ENCODE measurements at places on chromosomes 11 and 22. TPM values are rescaled to one million over a fixed set of nuclear protein-coding genes. Genes with fewer than 3 reads are reported as not detected.
A peak's percentile ranks its signal among the peaks of the same experiment; 100 is the strongest.

GRCh38 chr22:24322522-24322921, 51.9 kb downstream of the SPECC1L start:
- no peak for DNase-seq

GRCh38 chr22:23179381-23180299, 669 bp upstream of the BCR start:
- DNase-seq, result peak; percentile 21

DNA sequence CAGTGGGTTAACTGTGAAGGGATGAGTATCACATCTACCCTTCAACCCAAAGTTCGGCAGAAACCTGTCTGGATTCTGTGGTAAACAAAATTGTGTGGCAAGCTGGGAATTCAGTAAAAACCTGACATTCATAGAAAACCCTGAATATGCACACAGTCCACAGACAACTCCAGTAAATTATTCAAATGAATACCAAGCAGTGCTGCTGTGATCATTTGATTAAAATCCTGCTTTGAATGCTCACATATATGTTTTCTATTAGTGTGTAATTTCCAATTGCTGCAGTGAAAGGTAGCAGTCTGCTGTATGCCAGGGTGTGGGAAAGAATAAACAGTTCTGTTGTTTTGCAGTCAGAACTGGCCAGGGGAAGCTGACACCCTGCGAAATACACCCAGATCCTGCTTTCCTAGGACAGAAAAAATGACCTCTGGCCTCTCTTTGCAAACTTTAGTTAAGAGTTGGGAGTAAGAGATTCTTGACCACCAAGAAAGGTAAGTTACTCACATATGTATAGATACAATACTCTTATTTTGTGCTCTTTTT, 217.8 kb downstream of the FAM76B start:
- DNase-seq, result no peak

GRCh38 chr22:31948002-31948401, 3.7 kb downstream of the YWHAH start:
- no peak for DNase-seq

DNA sequence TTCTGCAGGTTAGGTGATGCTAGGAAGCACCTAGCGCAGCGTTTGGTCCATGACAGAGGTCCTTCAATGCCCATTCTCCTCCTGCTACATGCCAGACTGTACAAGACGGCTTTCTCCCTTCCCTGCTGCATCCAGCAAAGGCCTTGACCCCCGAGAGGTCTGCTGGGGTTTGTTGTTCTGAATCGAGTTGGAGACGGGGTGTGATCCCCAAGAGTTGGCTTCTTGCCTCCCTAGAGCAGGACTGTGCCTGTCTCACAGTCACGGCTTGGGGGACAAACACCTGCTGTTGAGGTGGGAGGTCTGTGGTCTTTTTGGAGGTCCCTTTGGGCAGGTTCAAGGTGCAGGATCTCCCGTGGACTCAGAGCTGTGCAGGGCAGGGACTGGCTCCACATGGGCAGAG, 352.3 kb upstream of the B3GAT1 start:
- no peak for DNase-seq

- no peak for DNase-seq
These were observed 6.7 kb upstream of the CYTH4 start for GRCh38 chr22:37275622-37276021.

DNA sequence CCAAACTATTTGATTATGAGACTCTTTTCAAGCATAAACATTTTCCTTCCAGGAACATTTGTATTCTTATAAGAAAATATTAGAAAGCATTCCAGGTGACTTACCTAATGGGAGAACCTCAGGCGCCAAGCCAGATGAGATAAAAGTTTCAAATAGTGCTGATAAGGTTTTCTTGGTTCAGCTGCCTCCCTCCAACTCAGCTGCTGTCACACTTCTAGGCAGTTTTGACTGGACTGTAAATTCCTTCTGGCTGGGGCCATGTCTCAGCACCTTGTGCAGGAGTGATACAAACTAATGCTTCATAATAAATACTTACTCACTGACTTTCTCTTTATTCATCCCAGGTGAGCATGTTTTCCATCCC, 131.1 kb downstream of the MED15 start:
- no peak for DNase-seq

- DNase-seq, result peak; percentile 30
These were observed 75.3 kb downstream of the APIP start for GRCh38 chr11:34840736-34841386.

- DNase-seq, result peak; percentile 20
These were observed 43.2 kb upstream of the VPREB1 start for GRCh38 chr22:22201185-22201929.

DNA sequence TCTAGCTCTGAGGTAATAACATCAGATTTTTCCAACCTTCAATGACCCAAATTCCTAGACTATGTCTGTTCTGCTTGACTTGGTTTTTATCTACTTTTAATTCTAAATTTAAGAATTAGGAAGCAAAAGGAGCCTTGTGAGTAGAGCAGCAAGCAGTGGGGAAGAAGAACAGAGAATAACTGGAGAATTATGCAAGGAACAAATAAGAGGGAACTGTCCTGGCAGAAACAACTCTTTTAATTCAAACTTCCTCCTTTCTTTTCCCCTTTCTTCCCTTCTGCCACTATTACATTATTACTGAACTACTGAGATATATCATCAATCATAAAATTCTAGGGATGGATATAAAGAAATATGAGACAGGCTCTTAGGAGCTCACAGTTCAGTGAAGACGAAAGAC, 276.1 kb downstream of the SBF2 start:
- DNase-seq, result no peak

DNA sequence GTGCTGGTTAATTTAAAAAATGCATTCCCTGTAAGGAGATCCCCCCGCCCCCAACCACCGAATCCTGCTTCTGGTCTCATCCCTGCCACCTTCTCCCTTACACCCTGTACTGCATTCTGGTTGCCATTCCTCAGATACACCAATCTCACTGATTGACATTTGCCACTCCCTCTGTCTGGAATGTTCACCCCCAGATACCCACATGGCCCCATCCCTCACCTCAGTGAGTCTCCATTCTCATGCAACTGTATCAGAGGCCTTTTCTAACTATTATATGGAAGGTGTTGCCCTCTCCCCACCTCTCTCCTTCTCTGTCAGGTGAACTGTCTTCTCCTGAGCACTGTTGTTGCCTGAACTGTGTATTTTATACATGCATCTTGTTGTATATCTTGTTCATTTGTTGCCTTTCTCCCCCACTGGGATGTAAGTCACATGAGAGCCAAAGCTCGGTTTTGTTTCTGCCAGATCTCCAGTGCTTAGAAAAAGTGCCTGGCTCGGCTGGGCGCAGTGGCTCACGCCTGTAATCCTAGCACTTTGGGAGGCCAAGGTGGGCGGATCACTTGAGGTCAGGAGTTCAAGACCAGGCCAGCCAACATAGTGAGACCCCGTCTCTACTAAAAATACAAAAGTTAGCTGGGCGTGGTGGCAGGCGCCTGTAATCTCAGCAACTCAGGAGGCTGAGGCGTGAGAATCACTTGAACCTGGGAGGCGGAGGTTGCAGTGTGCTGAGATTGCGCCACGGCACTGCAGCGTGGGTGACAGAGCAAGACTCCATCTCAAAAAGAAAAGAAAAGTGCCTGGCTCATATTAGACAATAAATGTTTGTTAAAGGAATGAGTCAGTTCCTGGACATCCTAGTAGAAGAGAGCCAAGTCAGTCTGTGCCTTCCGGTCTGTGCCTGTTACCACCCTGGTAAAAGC, 61.0 kb downstream of the TNRC6B start:
- peak; percentile 72 for DNase-seq

DNA sequence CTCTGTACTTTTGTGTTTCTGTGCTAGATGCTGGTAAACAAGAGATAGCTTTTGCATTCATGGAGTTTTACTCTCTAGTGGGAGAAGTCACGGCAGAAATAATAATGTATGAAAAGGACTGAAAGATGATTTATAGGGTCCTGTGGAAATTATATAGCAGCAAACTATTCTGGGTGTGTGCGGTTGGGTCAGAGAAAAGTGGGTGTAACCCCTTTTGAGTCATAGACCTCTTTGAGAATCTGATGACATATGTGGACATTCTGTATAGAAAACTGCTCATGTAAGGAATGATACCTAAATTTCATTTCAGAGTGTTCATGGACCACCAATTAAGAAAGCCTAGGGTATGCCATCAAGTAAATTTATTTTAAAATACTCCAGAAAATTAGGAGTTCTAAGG, 54.4 kb downstream of the TMEM135 start:
- DNase-seq, result peak; percentile 12

DNA sequence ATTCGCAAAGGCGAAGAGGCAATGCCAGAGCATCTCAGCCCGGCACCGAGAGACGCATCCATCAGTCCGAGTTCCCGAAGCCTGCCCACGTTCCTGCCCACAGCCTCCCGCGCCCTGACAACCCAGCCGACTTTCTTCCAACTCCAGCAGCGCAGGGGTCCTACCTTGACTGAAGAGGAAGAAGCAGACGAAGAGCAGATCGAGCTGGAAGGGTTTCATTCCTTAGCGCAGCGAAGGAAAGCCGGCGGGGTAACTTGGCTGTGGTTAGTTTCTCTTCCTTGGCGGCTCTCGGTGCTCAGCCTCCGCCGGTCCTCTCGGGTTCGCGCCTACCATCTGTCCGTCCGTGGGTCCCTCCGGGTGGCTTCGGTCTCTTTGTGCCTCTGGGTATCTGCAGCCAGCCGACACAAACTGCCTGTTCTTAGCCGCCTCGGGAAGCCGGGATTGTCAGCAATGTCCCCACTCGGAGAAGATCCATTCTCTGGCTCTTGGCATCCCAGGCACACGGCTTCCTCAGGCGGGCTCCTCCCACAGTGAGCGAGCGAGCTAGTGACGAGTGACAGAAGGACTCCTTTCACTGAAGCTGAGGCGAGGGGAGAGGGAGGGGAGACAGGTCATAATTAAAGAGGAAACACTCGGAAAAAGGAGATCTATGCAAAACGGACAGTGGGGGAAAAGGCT, at the start of gene KIRREL3:
TSS of gene KIRREL3 (minus strand) at position 480 of the 678 bp plus-strand sequence.
- DNase-seq, result no peak

LRRC74B gene
- not detected for total RNA-seq

MORC2 gene
- 13.2 TPM for total RNA-seq

MOV10L1 gene
- 10.8 TPM for total RNA-seq

RAB38 gene
- 0.64 TPM for total RNA-seq

SYT12 gene
- 0.43 TPM for total RNA-seq

MS4A6E gene
- not detected for total RNA-seq

CATSPERZ gene
- total RNA-seq, result not detected

Data from fibroblast of villous mesenchyme (primary cell).